Head of caudate nucleus (tissue), 42 donors: ENCODE measurements at places on chromosomes 5 and 9.

DNA sequence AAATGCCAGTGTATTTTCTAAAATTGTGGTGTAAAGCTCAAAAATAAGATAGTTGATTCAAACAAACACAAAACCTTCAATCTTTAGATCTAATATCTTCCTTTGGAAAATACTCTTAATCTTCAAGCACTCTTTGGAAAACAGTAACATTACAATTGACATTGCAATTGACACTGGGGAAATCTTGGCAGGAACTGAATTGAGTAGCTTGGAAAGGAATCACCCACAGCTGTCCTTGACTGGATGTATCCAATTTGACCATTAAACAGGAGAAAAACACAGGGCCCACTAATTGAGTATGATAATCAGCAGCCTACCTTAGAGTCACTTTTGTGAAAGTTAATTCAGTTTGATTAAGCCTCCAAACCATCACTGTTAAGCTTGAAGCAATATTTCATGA is 776.7 kb downstream of the DTWD2 start:
- no peak for DNase-seq

DNA sequence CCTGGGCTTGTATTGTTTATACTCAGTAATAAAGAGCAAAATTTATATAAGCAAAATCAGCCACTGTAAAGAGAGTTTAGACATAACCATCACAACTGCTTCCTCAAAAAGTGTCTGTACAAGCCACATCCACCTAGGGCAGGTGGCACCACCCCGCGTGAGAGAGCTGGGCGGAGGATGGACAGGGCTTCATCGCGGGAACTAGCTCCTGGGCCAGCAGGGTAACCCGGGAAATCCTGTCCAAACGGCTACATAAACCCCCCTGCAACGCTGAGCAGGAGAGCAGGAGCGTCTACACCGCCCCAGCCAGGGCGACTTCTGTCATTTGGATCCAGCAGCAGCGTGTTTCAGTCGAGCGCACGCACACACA is 1.3 kb downstream of the SLC6A3 start:
- DNase-seq, result no peak

GRCh38 chr9:68949271-68950000 is 64.5 kb downstream of the PRKACG start:
- DNase-seq, result no peak

DNA sequence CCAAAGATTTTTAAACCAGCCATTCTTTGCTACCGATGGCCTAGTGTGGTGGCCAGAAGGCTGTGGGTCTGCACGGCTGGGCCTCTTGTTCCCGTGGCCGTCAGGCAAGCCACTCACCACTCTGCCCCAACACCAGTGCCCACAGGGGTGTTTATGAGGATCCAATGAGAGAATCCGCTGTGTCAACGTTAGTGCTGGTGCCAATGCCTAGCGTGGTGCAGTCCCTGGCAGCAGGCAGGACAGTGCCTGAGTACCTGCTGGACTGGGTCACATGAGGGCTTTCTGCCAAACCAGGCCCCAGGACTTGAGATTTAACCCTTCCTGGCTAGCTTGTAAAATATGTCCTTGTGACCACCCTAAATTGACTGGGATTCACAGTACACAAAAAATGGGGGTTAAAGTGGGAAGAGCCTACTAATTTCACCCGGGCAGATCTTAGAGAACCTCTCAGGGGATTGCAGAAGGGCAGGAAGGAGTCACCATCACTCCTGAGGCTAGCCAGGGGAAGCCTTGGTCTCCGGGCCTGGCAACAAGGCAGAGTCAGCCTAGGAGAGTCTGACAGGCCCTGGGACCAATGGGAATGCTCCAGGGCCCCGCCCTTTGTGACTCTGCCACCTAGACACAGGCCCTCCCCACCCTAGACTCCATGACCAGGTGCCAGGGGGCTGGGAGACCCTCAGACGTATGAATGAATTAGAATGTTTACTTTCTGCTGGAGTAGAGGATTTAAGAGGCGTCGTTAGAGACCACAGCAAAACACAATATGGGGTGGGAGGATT is 63.2 kb upstream of the FSTL4 start:
- DNase-seq, result no peak

DNA sequence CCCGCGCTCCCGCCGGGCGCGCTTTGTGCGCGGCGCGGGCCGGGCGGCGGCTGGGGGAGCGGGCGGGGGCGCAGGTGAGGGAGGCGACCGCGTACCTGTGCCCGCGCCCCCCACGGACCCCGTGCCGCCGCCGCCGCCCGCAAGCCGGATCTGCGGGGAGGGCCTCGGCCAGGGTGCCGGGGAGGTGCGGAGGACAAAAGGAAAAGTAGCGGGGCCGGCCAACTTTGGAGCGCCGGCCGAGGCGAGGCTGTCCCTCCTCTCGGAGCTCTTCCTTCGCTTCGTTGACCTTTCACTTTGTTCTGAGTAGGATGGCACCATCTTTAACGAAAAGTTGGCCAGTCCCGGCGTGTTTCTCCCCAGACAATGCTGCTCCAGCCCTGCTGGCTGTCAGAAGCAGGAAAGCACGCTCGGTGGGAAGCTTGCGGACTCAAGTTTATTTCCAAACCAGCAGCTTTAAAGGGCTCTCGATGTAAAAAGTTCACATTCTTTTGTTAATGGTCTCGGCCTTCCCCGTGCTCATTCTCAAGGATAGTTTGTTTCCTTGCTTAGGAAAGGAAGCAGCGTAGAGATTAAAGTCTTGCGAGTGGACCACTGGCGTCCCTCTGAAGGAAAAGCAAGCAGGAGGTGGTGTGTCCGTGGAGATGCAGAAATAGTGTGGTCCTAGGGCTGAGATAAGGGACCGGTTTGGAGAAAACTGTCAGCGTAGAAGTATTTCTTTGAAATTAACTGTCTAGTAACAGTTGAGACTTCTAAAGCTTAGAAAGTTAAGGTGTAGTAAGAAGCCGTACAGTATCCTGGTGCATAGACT is 639 bp downstream of the EHMT1 start:
- peak; percentile 27 for DNase-seq

- DNase-seq, result no peak
Measured at GRCh38 chr5:148636353-148636752, 18.0 kb downstream of the HTR4 start.

DNA sequence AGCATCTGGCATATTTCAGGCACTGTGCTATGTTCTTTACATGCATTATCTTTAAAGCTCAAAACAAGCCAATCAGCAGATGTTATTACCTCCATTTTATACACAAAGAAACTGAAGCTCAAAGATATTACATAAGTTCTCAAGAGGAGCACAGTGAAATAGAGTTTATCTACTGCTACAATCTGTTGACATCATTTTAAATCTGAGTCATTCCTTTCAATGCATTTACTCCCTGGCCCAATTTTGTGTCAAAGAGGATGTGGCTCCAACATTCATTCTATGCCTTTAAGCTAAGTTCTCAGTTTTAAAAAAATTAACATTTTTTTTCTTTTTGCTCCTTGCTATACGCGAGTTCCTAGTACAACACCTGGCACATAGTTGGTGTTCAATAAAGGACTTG is 486.3 kb upstream of the ZNF462 start:
- DNase-seq, result no peak

GRCh38 chr5:44160369-44160768 is 228.9 kb downstream of the FGF10 start:
- no peak for DNase-seq

DNA sequence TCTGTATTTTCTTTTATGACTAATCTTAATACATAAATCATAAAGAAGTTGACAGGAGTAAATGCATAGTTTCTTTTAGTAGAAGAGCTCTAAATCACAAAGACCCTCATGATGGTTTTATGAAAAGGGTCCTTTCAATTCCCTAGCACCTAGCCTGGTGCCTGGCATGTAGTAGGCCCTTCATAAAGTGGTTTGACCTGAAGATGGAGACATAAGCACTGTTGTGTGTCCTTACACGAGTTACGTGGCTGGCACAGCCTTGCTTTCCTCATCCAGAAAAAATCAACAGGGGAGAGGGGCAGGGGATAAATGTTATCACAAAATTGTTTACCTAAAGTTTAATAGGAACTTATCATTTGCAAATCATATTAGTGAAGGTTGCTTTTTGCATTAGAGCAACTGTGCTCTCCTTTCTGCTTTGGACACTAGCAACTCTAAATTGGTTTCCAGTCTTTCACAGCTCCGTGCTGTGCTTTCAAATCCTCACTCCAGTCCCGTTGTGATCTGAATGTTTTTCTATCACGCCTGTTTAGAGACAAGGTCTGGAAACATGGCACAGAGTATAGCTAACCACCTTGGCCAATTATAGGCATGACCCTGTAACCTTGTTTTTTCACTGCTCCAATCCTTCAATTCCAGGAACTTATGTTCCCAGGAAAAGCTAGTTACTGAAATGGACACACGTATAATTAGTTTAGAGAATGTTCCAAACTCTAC is 55.7 kb downstream of the ARL15 start:
- DNase-seq, result no peak

DNA sequence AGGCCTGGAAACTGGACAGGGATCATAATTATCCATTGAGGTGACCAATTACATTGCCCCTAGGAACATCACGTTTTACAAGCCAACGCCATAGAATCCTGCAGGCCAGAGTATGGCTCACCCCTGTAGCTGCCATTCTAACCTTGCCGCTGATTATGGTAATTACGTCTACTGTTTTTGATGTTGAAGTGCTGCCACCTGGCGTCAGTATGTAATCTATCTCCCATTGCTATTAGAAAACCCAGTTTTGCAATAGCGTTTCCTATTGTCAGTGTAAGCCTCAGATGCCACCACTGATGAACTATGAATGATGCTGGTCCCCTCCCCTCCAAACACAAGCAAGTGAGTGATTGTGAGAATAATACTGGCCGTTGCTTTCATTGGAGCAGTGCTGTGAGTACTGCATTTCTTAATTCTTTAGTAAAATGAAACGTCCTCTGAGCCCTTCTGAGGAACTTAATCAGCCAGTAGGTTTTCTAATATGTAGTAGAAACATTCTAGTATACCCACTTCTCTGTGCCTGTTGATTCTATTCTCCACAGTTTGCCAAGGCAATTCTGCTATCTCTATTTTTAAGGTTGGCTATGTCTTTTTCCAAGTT is 100.5 kb upstream of the NMUR2 start:
- peak; percentile 80 for DNase-seq

- DNase-seq, result no peak
Measured at GRCh38 chr5:148996270-148996669, 66.6 kb downstream of the SH3TC2 start.

GRCh38 chr5:150353032-150353675 is 4.3 kb upstream of the TCOF1 start:
- no peak for DNase-seq

GRCh38 chr5:12125895-12126294 is 221.6 kb upstream of the CTNND2 start:
- no peak for DNase-seq

- DNase-seq, result no peak
Measured at GRCh38 chr5:160493806-160494338, 72.2 kb downstream of the PTTG1 start.

- no peak for DNase-seq
Measured at GRCh38 chr9:1155602-1156001, 105.4 kb downstream of the DMRT2 start.

DNA sequence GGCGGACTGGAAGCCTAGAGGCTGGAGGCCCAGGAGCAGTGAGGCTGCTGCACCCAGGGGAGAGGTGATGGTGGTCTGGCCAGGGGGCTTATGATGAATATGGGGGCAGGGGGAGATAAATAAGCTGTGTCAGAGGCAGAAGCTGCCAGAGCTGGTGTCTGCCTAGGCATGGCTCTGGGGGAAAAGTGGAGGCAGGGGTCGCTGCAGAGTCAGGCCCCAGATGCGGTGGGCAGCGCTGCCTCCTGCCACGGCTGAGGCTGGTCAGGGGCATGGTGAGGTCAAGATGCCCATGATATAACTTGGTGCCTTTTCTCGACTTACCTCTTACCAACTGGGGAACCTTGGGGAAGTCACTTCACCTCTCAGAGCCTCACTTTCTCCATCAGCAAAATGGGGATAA is 51.1 kb downstream of the NSG2 start:
- no peak for DNase-seq

- DNase-seq, result no peak
Measured at GRCh38 chr5:170562166-170562874, 58.5 kb downstream of the KCNIP1 start.

- DNase-seq, result no peak
Measured at GRCh38 chr9:108272349-108272899, 583.4 kb downstream of the ACTL7B start.

DNA sequence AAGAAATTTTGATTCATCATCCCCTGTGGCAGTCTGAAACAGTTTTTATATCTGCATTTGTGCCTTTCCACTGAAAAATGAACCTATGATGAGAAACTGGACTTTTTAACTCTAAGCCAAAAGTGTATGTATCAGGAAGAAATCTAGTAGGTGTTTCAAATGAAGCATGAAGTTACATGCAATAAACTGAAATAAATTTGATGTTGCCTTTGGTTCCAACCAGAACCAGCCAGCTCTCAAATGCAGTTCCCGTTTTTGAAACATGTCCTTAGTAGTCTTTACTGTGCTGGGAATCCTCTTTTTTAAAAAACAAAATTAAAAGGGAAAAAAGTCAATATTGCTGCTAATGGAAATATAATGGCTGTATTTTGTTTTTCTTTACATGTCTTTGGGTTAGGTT is 43.9 kb downstream of the HACD4 start:
- no peak for DNase-seq

GRCh38 chr5:72799721-72800120 is 16.7 kb upstream of the TNPO1 start:
- DNase-seq, result no peak

DNA sequence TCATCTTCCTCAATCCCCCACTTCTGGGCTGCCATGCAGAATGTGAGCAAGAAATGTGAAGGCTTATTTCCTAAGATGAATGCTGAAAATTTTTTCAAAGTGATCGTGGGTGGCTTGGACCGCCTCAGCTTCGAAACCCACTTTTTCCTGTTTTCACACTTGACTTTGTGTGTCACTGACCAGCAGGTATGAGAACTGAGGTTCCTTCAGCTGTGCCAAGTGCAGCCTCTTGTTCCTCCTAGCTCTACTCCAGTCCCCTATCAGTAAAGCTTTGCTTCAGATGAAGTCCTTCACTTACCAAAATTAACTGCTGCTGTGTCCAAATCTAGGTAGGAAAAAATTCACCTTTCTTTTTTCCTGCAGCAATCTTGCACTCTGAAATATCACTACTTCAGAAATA is 382.6 kb downstream of the DTWD2 start:
- DNase-seq, result no peak

DNA sequence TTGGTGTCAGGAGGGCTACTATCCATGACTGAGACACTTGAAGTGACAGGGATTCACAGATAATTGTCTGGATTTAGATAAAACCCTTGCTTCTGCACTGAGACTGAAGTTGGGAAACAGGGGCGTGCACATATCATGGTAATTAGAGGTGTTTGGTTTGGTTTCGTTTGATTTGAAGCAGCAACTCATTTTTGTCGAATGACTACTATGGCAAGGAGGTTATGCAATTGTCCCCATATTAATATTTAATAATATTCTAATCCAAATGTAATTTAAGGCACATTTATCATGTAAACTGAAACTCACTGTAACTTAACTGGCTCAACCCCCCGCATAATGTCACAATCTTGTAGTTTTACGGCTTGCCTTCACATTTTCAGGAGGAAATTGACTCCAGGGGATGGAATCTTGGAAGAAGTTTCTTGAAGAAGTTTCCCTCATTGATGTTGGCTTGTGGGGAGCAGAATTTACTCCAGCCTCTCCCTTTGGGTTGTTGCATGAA is 12.5 kb downstream of the ZNF366 start:
- DNase-seq, result no peak

GRCh38 chr5:153746440-153746839 is 256.0 kb downstream of the GRIA1 start:
- DNase-seq, result no peak

GRCh38 chr5:1477341-1477740 is 32.1 kb upstream of the SLC6A3 start:
- no peak for DNase-seq

GRCh38 chr5:143920772-143921171 is 108.8 kb downstream of the HMHB1 start:
- no peak for DNase-seq

GRCh38 chr5:128782446-128782845 is 182.8 kb upstream of the SLC27A6 start:
- peak; percentile 30 for DNase-seq
